ENCODE measurements at places on chromosomes 11 and 22.

DNA sequence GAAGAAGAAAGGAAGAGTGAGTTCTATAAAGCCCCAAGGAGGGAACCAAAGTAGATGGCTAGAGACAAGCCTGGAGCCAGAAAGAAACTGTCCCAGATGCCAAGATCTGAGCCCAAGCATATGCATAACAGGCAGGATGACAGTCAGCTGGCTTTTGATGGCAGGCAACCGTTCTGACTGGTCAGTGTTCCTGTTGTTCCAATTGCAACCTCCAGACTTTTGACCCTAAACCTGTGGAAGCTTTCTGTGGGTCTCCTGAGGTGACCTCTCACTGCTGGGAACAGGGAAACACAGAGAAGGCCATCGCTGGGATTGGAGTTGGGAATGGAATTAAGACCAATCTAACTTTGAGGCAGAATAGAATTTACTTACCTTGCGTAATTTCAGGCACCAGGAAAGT, 21.6 kb upstream of the NNMT start:
- no peak for DNase-seq

DNA sequence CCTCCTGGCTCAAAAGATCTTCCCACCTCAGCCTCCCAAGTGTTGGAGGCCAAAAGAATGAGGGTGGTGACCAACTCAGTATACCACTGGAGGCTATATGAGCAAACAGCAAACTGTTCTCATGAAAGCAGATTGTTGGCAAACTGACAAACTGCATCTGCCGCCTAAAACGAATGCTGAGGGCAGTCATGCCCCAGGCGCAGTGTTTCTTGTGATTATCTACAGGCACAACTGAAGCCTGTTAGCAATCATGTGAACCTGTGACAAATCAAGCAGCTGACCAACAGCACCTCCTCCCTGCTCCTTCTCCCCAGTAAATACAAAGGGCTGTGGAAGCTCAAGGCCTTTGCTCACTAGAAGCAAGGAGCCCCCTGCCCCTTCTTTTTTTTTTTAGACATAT, 47.8 kb downstream of the BTBD10 start:
- DNase-seq: no peak

- no peak for DNase-seq
These were observed at the start of gene CABP7 for GRCh38 chr22:29719899-29720645. CABP7 (plus strand) TSS chr22:29720003; CDS start chr22:29720425, 422 bp downstream.

GRCh38 chr11:27379449-27379848, 16.4 kb upstream of the CCDC34 start:
- DNase-seq: no peak

GRCh38 chr11:1197431-1197885, 25.4 kb upstream of the MUC5B start:
- DNase-seq: no peak

DNA sequence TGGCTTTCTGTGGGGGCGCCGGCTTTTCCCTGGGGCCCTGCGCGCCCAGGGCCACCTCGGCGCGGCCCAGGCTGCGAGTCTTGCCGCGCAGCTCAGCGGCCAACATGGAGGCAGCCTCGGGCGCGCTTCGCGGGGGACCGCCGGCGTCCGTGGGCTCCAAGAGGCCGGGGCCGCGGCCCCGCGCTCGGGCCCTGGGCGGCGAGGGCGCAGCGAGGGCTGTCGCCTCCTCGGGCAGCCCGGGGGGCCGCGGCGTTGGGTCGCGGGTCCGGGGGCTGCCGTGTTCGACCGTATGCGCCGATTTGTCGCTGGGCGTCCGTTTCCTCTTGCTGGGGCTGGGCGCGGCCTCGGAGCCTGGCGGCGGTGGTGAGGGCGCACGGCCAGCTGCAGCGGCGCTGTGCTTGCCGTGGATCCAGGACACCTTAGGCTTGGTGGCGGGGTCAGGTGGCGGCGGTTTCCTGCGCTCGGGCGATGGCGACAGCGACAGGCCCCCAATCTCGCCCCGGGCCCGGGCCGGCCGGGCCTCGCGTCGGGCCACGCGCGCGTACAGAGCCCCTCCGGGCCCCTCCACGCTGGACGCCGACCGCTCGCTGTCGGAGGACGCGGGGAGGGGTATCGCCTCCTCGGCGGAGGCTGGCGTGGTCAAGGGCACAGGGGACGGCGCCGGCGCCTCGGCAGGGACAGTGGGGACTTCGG, 11.9 kb downstream of the SCARF2 start:
- DNase-seq: no peak

- no peak for DNase-seq
These were observed 6.9 kb downstream of the MCAT start for GRCh38 chr22:43136255-43136654.

Measured in RWPE1 (cell line).